ENCODE measurements at places on chromosomes 6 and 20.

- no peak for DNase-seq
Observed at GRCh38 chr6:112800916-112801315, 453.8 kb downstream of the RFPL4B start.

- DNase-seq, result no peak
Observed at GRCh38 chr20:50567860-50568548, 57.8 kb downstream of the PTPN1 start.

DNA sequence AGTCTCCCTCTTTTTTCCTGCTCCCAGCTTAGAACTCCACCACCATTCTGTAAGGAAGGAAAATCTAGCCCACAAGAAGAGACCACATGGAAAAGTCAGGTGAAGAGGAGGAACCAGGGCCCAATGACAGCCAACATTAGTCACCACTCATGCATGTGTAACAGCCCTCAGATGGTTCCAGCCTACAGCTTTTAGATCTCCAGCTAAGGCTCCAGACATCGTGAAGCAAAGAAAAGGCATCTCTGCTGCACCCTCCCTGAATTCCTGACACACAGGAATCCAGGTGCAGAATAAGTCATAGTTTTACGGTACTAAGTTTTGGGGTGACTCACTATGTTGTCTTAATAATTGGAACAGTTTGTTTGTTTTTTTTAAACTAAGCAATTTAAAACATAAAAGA, 25.5 kb downstream of the DCDC2 start:
- no peak for DNase-seq

DNA sequence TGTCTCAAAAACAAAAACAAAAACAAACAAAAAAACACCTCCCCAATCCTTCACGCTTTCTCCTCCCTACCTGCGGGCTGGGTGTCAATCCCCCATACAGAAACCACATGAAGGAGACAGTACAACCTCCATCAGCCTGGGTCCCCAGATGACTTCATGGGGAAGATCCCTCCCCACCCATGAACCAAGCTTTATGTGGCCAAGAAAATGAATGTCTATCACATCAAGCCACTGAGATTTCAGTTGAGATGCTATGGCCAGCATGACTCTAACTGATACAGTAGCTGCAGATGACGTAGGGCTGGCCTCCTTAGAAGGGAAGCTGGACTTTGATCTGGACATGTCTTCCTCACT, 21.2 kb upstream of the BNIP5 start:
- no peak for DNase-seq

DNA sequence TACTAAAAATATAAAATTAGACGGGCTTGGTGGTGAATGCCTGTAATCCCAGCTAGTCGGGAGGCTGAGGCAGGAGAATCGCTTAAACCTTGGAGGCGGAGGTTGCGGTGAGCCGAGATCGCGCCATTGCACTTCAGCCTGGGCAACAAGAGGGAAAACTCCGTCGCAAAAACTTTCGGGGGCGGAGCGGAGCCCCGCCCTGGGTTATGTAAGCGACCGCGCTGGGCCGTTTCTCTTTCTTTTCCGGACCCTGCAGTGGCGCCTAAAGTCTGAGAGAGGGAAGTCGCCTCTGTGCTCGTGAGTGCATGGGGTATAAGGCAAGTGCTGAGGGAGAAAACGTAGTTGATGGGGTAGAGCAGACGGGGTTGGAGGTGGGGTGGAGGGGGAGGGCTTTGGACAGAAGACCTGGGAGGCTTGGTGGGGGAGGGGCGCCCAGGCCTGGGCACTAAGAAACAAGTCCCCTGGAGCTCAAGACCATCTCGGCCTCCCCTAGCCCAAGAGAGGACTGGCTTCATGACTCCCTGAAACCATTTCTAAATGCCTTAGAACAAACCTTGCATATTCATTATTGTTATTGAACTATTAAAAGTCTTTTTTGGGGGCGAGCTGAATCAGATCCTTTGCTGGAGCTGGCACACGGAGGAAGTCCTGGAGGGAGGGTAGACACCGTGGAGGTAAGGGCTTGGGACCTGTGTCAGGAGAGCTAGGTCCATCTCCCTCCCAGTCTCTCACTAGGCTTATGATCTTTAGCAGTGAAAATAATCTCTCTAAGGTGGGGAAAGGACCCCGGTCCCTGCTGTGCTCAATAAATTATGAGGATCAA, 2.7 kb upstream of the MICA start:
- peak; percentile 9 for DNase-seq

DNA sequence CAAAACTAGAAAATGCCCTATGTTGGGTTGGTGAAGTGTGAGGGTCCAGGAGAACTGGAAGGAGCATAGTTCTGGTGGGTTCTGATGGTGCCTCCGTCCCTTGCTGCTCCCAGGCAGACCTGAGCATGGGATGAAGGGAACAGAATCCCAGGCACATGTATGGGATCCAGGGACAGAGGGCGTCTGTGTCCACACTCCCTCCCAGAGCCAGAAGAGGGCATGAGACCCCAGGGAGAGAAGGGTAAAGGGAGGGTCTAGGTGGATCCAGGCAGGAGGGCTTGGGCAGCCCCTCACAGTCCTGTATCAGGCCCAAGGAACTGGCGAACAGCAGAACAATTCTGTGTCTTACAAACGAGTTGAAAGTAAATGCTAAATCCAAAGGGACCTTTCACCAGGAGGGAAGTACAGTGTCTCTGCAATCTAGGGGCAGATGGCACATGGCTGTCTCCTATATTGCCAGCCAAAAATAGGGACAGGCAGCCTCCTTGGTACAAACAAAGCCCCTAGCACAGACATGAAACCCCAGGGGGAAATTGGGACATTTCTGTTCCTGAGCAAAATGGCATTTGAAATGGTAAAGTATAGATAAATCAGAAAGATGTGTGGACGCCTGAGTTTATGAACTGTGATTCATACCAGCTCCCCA, 2.5 kb upstream of the BPIFA1 start:
- no peak for DNase-seq

DNA sequence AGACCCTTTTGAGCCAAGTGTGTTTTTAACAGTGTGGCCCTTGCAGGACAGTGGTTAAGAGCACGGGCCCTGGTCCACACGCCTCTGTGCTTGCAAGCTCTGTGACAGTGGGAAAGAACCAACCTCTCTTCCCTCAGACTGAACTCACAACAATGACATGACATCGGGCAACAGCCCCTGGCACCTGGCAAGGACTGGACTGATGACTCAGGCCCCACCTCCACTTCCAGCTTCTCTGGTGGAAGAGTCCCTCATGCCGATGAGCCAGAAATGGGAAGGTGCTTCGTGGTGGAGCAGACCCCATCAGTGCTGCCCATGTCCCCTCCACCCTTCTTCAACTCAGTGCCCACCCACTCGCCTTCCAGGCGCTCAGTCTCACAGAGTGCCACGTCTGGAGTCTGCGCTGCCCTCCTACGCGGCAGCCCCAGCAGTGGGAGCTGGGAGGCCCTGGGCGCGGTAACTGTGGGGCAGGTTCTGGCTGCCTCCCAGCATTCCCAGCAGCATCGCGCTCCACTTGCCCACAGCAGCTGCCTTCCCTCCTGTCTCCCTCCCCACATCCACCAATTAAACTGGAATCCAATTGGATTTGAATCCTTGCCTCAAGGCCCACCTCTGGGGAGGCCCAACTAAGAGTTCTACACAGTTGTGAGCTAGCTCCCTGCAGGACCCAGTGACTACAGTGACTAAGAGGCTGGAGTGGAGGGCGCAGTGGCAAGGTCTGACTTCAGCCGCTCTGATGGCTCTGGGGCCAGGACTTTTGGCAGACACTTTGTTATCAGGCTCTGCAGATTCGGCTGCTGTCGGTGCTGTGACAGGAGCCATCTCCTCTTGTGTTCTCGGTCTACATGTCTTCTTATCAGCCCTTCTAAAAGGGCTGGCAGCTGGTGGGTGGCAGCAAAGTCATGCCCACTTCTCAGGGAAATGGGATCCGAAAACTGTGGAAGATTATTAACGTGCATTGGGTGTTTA, 156.8 kb upstream of the MLN start:
- no peak for DNase-seq

DNA sequence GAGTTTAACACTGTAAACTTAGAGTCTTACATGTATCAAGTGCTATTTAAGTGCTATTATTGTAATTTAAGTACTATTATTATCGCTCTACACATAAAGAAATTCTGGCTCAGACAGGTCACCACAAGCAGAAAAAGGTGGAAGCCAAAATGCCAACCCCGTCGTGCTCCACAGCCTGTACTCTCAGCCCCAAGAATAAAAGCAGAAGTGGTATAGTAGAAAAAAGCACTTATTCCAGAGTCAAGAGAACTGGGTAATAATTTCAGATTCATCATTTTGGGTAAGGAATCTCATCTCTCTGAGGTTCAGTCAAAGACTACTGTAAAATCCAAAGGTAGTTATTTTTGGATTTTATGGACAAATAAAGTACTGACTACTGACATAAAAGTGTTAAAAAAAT, 943 bp downstream of the ZUP1 start:
- DNase-seq, result no peak

- no peak for DNase-seq
Observed at GRCh38 chr20:7010527-7010926, 243.0 kb downstream of the BMP2 start.

- peak; percentile 67 for DNase-seq
Observed at GRCh38 chr6:27374824-27375612, 13.5 kb upstream of the ZNF391 start.

- DNase-seq, result no peak
Observed at GRCh38 chr20:22341508-22341907, 242.9 kb downstream of the FOXA2 start.

DNA sequence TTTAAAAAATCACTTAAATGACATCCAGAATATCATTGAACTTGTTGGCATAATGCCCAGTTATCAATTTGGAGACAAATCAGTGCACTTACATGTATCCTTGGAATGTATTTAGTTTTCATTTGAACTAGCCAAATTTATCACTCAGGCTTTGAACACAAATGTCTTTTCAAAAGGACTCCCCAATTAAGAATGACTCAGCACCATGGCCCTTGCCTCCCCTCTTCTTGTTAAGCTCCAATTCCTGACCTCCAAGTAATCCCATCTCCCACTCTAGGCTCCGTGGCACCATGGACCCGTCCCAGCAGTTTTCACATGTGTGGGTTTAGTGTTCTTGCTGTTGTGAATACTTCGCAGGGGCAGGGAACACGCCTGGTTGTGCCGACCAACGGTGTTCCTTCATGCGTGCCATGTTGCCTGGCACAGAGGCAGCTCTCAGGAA, 2.7 kb downstream of the AKAP12 start:
- peak; percentile 66 for DNase-seq

GRCh38 chr20:51396365-51396909, 146.1 kb downstream of the NFATC2 start:
- no peak for DNase-seq

- DNase-seq, result no peak
Observed at GRCh38 chr20:19968466-19969073, 48.6 kb upstream of the NAA20 start.

DNA sequence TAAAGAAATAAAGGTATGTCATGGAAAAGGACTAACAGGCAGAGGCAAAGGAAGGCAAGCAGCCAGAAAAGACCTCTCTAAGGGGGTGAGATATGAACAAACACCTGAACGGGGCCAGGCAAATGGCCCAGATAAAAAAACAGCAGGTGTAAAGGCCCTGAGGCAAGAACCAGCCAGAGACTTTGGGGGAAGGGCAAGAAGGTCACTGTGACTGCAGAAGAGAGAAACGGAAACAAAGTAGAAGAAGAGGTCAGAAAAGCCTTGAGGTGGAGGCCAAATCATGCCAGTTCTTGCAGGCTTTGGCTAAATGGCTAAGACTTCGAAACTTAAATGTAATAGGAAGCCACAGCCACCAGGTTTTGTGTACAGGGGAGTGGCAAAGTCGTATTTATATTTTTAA, 30.8 kb downstream of the KIF16B start:
- DNase-seq, result no peak

DNA sequence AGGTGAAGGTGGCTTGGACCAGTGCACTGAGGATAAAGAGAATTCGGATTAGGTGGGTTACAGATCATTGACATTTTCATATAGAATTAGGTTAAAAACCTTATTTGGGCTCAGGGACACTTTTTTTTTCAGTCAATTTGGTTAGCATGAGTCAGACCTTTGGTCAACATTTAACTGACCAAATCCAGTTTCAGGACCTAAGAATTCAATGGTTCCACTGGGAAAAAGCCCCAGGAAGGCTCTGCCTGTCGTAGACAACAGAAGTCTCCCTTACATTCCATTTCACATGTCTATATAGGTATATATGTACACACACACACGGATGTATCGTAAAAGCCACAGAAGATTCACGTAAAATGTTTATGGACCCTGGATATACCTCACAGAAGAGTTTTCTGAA, 184.2 kb upstream of the RREB1 start:
- DNase-seq, result no peak

DNA sequence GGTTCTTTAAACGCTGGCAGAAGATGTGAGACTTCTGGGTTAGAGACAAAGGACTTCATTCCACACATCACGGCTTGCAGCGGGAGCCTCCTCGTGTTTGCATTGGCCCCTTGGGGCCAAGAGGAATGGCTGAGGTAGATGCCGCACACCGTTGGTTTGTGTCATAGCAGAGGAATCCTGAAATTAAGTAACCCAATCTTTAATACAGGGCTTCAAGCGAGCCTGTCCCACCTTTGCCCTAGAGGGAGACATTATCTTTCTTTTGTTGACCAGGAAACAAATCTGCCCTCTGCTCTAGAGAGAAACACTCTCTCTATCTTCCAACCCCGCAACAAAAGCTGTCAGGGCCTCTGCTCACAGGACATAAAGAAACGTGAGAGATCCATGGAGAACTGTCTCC, 277.5 kb upstream of the ZFP64 start:
- no peak for DNase-seq

GRCh38 chr6:125821825-125822281, 31.1 kb downstream of the NCOA7 start:
- DNase-seq, result no peak

DNA sequence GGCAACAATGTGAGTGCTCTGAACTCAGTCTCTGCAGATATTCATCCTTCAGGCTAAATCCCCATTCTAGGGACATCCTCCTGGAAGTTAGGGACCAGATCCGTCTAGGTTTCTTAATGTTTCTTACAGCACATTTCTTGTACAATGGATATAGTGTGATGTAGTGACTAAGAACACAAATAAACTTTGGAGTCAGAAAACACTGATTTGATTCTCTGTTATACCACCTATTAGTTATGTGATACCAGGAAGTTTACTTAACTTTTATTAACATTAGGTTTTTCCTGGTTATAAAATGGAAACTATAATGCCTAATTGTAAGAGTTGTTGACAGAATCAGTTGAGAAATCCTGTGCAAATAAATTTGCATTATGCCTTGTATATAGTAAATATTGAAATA, 57.6 kb upstream of the KCNQ5 start:
- no peak for DNase-seq

DNA sequence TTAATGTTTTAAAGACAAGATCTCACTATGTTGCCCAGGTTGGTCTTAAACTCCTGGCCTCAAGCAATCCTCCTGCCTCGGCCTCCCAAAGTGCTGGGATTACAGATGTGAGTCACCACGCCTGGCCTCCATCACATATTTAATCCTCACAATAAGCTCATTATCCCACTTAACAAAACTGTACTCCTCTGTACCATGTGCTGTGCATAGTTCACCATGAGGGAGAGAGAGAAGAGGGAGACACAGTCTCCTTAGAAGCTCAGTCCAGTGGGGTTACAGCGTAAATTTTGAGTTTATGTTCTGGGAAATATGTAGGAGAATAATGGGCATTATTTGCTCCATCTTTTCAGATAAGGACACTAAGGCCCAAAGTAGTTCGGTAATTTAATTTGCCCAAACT, 7.9 kb upstream of the CPNE5 start:
- DNase-seq, result no peak

GRCh38 chr6:100810015-100810414, 71.1 kb downstream of the ASCC3 start:
- DNase-seq, result no peak

Data from C1 segment of cervical spinal cord (tissue), 14 donors.